HFFc6 (cell line): ENCODE measurements at places on chromosomes 3 and 15.

- peak; percentile 74 for DNase-seq
These were observed 47.7 kb upstream of the FMN1 start for GRCh38 chr15:33242165-33242564.

DNA sequence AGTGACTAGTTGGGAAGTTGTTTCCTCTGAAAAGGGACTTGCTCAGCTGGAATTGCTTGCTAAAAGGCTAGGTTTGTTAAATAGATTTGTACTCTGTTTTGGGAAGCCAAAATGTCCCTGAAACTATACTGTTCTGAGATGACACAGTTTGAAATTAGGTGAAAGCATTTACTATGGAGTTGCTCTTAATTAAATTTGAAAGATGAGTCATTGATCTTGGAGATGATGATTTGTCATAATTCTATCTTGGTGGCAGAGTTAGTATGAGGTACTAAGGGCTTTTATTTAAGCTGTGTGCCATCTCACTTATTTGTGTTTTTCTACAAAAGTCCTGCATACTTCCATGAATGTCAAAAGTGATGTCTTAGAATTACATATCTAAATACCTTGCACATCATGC, 320.9 kb downstream of the PTPRG start:
- no peak for DNase-seq

- no peak for DNase-seq
These were observed 7.9 kb upstream of the SSUH2 start for GRCh38 chr3:8652324-8652987.

DNA sequence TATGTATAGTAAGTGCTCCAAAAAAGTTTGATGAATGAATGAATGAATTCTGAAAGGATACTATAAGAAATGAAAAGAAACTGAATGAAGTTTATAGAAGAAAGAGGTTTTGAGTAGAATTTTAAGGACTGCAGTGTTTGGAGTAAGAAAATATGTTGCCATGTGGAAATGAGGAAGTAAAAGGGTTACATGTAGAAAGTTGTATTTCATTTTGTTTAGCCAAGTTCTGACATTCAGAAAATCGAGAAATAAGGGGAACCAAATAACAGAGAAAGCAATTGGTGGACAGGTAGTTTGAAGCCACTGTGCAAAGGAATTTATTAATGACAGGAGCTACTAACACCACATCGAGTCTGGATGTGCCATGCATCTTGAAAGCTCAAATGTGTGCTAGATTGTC, 200.7 kb downstream of the SATB1 start:
- DNase-seq = no peak

DNA sequence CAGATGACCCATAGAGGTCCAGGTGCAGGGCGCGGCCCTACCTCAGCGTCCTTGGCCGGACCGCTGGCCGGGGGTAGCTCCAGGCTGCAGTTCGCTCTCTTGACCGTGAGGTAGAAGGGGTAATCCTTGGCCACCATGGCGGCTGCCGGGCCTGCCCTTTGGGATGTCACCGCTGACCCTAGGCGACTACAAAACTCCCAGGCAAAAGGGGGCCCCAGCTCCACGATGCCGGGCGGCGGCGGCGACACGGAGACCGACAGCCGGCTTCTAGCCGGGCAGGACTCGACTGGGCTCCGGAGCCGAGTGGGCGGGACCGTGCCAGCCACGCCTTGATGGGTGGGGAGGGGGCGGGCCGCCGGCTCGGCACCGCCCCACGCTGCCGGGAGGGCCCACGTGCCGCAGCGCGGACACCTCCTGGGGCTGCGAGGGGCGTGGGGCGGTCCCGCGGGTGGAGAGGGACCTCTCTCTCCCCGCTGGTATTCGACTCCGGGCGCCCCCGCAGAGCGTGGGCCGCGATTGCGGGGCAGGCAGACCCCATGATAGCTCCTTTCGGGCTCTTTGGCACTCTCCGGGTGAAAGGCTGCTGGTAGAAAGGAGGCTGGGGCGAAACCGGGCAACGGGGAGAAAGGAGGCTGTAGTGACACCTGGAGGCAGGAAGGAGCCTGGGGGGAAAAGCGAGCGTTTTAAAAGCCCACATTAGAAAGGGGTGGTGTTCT, at the start of gene ARHGEF3:
ARHGEF3 (minus strand) TSS at position 288 of the 716 bp plus-strand sequence; CDS start at position 137, 151 bp downstream.
- peak; percentile 57 for DNase-seq

DNA sequence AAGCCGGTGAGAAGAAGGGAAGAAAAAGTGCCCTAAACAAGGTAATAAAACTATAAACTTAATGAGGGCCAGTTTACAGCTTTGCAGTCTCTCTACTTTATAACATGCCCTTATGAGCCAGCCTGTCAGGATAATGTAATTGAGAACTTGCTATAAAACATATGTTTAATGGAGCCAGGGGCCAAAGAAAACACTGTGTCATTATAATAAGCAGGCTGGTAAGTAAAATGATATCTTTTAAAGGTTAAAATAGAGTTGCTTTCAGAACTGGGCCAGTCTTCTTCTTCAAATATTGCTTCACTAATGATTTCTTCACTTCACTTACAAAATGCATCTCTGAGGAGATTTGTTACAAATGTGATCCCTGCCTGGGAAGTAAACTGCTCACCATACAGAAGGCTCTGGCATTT, 192.5 kb downstream of the SHOX2 start:
- DNase-seq = no peak

- no peak for DNase-seq
These were observed 241.4 kb upstream of the SOX2 start for GRCh38 chr3:181470349-181470748.

DNA sequence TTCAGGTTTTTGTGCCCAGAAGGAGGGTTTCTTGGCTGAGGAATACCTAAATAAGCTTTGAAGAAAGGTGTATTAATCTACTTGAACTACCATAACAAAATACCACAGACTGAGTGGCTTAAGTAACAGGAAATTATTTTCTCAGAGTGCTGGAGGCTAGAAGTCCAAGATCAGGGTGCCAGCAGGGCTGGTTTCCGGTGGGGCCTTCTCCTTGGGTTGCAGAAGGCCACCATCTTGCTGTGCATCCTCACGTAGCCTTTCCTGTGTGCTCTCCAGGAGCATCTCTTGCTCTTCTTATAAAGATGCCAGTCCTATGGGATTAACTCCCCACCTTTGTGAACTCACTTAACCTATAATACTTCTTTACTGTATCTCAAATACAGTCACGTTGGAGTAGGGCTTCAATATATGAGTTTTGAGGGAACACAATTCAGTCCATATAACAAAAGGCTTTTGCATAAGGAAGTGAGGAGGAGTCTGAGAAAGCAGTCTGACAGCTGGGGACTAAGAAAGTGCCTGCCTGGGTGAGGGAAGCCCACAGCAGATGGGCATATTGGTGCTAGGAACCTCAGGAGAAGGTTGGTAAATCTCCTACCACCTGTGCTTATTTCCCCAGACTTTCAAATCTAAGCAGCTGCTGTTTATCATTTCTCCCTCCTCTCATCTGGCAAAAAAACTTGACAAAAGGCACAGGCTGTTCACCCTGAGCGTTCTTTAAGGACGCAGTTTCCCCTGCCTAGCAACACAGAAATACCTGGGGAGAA, 89.6 kb upstream of the CBLB start:
- no peak for DNase-seq

GRCh38 chr3:128226186-128226725, 73.0 kb downstream of the EEFSEC start:
- no peak for DNase-seq

DNA sequence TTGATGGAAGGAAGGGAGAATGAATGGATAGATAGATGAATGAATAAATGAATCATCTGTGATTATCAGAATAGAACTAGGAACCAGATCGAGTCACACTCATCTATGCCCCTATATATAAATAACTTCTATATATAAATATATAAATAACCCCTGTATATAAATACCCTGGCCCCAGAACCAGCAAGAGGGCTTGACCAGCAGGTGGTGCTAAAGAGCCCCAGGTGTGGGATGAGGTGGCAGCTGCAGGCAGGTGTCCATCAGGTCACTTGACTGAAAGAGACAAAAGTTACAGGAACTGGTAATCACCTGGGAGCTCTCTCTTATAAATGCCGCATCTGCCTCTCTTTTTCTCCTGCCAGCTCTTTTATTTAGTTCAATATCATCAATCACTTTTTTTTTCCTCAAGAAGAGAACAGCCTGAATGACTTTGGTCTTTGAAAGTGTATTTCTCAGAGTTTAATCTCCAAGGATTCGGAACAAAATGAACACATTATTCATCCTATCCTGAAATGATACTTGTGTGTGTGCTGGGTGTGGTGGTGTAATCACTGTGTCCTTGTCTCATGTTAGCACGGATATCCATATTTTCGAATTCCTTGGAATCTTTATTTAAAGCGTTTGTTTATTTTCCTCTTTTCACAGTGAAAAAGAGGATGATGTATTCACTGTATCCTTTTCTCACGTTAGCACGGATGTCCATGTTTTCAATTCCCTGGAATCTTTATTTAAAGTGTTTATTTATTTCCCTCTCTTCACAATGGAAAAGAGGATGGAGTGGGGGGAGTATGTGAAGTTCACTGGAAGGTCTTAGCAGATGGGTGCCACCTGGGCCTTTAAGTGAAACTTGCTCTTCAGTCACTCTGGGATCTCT, 35.4 kb upstream of the ATG7 start:
- peak; percentile 16 for DNase-seq

- DNase-seq = no peak
These were observed 301.7 kb downstream of the NTRK3 start for GRCh38 chr15:87954793-87955192.

- no peak for DNase-seq
These were observed 151.8 kb downstream of the NSMCE3 start for GRCh38 chr15:29117778-29118177.

- DNase-seq = no peak
These were observed 65.7 kb downstream of the TMCC1 start for GRCh38 chr3:129827765-129828164.

GRCh38 chr3:124119056-124119716, 127.3 kb upstream of the ROPN1 start:
- DNase-seq = peak; percentile 87

DNA sequence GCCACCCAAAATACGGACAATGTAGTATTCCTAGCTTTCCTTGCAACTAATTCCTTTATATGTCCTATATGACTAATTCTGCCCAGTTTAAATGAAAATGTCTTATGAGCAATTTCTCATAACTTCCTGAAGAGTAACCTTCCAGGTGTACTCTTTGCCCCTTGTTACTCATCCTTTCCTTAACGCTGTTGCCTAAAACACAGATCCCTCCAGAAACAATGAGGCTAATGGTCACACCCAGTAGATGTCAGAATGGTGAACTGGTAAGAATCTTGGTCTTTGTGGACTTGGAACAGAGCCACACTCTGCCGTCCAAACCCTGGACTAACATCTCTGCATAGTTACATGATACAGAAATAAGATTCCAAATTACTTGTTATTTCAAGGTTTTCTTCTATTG, 497.9 kb downstream of the IGSF11 start:
- no peak for DNase-seq

DNA sequence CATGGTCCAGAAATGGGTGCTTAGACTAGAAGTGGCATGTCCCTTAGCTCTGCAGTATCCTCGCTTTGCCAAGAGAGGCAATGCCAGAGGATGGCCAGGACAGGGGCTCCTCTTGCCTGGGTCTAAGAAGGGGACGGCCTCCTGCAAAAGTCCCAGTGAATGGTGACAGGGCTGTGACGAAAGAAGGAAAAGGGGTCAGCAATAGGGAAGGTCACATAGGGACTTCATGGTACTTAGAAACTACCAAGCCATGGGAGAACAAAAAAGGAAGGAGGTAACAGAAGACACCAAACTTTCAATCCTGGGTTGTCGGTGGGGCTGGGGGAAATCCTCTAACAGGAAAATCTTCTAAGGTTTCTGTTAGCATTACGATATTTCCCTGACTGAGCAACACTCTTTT, 36.2 kb upstream of the ATOSA start:
- DNase-seq = no peak

GRCh38 chr15:38421069-38421690, 32.7 kb upstream of the FAM98B start:
- DNase-seq = no peak

DNA sequence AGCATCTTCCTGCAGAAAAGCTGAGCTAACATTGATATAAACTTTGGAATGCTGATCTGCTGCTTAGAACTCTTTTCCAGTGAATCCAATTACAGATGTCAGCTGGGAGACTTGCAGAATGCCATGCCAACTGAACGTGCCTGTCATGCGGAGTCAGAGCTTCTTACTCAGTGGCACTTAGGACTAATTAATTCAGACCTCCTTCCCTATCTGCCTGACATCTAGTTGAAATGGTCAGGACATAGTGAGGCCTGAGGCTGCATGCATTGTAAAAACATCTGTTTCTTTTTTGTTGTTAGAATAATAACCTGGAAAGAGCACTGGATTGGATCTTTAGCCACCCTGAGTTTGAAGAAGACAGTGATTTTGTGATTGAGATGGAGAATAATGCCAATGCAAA, 112.6 kb downstream of the USP13 start:
- peak; percentile 61 for DNase-seq

GRCh38 chr15:81548365-81549130, 174.5 kb upstream of the TMC3 start:
- no peak for DNase-seq
